Omental fat pad (tissue), 4 donors: ENCODE measurements at places on chromosomes 3 and 15. TPM values are rescaled to one million over a fixed set of nuclear protein-coding genes. Genes with fewer than 3 reads are reported as not detected.

PLA2G4D gene
- total RNA-seq, result not detected

C15orf61 gene
- total RNA-seq, result 6.6 TPM

SGO1 gene
- total RNA-seq, result 2.3 TPM

GOLGA6A gene
- not detected for total RNA-seq

TMEM212 gene
- not detected for total RNA-seq

DNA sequence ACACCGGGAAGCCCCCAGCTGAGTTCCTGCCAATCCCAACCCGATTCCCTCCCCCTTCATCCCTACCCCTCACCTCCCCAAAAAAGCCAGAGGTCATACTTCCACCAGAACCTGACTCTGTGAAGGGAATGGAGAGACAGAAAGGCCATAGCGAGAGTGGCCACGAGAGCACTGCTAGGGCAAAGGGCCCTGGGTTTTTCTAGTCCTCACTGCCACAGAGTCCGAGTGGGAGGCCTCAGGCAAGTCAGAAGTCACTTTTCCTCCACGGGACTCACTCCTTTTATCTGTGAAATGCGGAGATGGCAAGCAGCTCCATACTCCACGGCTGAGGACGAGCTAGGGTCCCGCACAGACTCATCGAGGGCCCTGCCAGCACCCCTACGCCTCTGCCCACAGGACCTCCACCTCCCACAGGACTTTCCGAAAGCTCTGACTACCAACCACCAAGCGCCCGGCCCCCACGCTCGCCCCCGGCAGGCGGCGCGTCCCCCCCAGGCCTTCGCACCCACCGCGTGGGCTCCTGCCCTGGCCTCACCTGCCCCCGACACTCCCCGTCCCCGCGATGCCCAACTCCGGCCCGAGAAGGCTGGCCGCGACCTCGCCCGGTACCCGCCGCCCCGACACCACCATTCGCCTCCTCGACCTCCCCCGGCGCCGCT lies 792 bp downstream of the ATP13A3 start:
- DNase-seq, result no peak

DNA sequence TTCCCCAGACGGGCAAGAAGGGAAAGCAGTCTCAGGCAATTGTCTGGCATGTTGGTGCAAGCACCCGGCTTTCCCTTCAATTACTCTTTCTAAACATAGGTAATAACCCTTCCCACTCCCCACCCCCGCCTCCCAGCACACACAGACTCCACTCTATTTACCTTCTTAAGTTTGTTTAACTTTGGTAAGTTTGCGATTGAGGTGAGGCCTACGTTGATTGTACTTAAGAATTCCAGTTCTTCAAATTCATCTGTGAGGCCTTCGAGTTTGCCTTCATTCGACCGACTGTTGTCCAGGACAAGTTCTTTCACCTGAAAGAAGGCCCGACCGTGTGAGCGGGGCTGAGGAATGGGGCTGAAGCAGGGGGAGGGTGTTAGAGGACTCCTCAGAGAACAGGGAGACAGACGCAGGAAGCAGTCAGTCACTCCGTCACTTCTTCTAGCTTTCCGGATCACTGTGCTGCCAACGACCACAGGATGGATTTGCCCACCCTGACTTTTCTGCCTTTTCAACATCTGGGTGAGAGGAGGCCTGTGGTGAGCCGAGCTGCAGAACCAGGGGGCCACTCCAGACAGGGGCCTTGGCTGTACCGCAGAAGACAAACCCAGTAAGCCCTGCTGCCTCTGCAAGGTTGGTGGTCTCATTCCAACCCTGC lies 33.0 kb downstream of the ANP32A start:
- DNase-seq, result no peak

- DNase-seq, result no peak
Observed at GRCh38 chr3:33795856-33796536, 2.4 kb upstream of the PDCD6IP start.

DNA sequence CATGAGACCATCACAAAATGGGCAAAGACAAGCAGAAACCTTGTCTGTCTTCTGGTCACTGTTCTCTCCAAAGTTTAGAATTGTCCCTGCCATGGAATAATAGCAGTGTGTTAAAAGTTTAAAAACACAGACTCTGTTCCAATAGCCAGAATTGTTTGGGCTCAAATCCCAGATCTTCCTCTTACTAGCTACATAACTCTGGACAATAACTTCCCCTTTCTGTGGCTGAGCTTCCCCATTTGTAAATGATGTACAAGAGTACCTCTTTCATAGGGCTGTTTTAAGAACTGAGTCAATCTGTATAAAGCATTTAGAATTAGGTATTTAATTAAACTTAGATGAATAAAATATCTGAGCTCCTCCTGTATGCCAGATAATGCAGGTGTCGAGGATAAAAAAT lies 623.0 kb downstream of the NTRK3 start:
- DNase-seq, result no peak

DNA sequence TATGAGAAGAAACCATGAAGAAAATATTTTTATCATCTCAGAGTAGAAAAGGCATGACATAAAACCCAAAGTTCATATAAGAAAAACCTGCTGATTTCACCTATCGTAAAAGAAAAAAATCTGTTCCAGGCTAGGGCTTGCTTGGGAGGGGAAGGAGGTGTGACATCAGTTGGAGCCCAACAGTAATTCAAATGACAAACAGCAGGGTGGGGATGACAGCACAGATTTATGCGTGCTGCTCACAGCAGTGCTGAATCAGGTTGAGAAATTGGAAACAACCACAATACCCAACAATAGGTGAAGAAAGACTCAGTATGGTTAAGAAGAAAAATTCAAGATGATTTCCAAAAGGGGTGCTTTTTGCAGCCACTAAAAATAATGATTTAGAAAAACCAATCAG lies 172.4 kb downstream of the PDE8A start:
- no peak for DNase-seq

GRCh38 chr15:71103102-71103676 lies 12.1 kb upstream of the THSD4 start:
- DNase-seq, result no peak

GRCh38 chr15:99076555-99077308 lies 28.1 kb upstream of the SYNM start:
- no peak for DNase-seq

GRCh38 chr3:87488765-87489164 lies 212.4 kb upstream of the POU1F1 start:
- DNase-seq, result no peak

GRCh38 chr15:41333026-41333562 lies 413 bp downstream of the NUSAP1 start:
- no peak for DNase-seq

DNA sequence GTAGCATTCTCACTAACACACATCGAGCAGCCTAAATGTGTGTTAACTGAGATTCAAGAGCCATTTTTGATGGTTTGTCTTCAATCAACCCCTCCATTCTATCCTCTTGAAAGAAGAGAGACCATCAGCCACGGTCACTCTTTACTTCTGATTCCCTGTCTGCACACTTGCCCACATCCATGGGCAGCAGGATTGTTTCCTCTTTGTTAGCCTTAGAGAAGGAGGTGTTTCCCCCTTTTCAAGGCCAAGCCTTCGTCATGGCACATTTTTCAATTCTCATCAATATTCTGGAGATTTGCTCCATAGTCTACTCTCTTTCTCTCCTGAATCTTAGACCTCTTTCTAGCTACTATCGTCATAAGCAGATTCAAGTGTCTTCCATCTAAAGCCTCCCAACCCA lies 522.4 kb upstream of the NAALADL2 start:
- DNase-seq, result no peak

DNA sequence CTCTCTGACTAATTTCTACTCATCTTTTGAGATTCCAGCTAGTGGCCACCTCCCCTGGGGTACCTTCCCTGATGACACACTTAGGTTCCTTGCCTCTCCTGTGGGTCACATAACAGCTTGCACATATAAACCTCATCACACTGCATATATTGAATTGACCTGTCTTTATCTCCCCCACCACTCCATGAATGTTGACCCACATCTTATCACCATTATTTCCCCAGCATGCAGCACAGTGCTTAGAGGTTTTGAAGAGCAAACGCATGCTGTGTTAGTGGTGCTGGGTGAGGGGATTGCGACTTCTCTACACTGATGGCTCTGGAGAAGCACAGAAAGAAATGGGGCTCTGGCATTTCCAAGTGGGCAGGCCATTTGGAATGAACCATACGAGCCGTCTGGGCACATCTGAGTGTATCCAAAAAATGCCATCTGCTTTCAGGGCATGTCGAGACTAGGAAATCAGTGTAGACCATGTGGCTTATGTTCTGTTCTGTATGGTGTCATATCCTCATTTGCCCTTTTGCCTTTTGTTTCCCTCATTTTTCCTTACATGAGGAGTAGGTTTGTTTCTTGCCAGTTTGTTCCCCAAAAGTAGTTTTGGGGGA lies 333.2 kb upstream of the TRIM42 start:
- DNase-seq, result no peak

DNA sequence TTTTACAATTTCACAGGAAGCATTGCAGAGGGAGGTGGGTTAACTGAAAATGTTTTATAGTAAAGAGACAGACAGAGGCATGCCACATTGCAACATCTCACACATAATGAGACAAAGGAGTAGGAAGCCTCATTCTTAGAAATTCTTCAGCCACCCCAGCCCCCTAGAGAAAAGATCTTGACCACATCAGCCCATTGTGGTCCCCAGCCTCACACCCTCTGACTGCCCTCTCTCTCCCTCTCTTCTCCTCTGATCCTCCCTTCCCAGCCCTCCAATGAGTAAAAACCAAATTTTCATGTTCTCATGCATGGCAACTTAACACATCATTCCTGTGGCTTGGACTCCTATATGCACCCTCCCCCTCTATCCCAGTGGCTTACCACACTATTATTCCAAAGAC lies 174.1 kb downstream of the UACA start:
- no peak for DNase-seq

GRCh38 chr15:53963801-53964200 lies 14.4 kb upstream of the UNC13C start:
- DNase-seq, result no peak

GRCh38 chr15:45473068-45473467 lies 49.5 kb downstream of the SLC30A4 start:
- DNase-seq, result no peak

DNA sequence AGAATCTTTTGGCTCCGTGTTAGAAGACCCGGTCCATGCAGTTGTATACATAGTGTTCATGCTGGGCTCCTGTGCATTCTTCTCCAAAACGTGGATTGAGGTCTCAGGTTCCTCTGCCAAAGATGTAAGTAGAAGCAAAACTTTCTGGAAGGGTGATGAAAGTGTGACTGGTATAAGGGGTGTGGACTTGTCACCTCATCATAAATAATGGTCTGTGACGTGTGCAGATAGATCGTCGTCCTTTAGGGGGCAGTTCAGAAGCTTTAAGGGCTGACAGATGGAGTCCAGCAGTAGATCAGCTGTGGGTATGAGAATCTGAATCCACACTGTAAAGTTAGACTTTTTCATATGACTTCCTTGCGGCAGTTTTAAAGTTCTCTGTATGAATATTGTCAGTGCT lies 15.3 kb downstream of the SEC61A1 start:
- no peak for DNase-seq
